ENCODE measurements at places on chromosomes 11 and 22.

GRCh38 chr11:121448011-121448410 is 4.1 kb upstream of the SORL1 start:
- DNase-seq: no peak

DNA sequence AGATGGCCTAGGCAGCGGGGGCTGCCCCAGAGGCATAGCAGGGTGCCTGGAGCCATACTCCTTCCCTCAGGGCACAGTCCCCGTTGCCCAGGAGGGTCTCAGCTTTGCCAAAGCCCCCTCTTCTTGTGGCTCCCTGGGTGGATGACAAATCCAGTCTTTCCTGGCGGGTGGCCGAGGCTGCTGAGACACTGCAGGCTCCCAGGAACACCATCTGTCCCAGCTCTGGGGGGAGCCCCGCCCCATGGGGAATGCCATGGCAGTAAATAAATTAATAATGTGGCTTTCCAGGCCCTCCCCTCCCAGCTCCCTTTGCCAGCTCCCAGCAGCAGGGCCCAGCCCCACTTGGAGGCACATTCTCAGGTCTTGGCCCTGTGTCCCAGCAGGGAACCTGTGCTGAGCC is 45.0 kb downstream of the PDE2A start:
- DNase-seq: no peak

GRCh38 chr11:96199563-96200025 is 143.4 kb downstream of the MAML2 start:
- DNase-seq: no peak

- no peak for DNase-seq
These were observed 22.6 kb downstream of the C11orf71 start for GRCh38 chr11:114377612-114378267.

- no peak for DNase-seq
These were observed 3.5 kb downstream of the DGCR6L start for GRCh38 chr22:20316217-20316843.

DNA sequence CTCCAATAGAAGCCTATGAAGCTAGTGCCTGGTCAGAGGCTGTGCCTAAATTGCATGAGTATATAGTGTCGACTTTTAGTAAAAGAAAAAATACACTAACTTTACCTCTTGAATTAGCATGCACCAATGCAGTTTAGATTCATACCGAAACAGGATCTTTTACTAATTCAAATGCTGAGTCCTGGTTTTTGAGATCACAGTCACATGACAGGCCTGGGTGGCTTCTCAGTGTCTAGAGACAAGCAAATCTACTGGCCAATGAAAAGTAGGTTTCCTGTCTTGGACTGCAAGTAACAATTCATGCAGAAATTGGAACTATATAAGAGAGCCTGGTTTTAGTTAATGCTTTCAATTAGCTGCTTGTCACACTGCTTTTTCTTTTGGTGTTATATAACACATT is 7.2 kb downstream of the ARHGEF12 start:
- no peak for DNase-seq

GRCh38 chr11:69936771-69937170 is 117.6 kb upstream of the FGF3 start:
- no peak for DNase-seq

DNA sequence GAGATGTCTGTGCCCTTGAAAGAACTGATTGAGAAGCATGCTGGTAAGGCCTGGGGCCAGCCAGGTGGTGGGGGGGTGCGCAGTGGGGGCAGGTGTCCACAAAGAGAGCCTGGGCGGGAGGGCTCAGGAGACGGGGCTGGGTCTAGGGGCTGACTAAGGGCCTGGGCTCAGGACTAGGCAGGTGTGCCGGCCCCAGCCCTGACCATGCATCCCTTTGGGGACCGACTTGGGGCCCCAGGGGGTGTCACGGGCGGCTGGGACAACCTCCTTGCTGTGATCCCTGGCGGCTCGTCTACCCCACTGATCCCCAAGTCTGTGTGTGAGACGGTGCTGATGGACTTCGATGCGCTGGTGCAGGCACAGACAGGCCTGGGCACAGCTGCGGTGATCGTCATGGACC is 4.4 kb downstream of the NDUFV1 start:
- DNase-seq: no peak

DNA sequence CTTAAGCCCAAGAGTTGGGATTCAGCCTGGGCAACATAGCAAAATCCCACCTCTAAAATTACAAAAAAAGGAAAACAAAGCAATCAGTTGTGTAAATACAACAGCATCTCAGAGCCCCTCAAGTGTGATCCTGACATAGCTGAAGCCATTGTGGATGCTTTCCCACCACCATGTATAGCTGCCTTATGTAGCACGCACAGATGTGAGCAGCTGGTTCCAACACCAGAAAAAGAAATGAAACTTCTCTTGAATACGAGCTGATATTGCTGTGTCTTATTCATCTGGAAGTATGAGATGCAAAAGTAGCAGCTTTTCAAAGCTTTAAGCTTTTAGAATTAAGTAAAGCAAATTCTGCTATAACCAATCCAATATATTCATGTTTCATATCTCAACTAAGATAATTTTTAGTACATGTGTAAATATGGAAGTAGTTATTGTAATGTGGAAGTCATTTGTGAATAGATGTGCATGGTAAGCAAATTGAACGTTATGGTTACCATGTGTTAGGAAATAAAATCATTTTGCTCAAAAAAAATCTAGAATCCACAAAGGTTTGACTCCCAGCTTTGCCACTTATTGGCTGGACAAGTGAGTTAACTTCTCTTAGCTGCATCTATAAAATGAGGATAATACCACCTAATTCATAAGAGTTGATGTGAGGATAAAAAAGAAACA is 63.2 kb downstream of the SGSM3 start:
- DNase-seq: no peak

DNA sequence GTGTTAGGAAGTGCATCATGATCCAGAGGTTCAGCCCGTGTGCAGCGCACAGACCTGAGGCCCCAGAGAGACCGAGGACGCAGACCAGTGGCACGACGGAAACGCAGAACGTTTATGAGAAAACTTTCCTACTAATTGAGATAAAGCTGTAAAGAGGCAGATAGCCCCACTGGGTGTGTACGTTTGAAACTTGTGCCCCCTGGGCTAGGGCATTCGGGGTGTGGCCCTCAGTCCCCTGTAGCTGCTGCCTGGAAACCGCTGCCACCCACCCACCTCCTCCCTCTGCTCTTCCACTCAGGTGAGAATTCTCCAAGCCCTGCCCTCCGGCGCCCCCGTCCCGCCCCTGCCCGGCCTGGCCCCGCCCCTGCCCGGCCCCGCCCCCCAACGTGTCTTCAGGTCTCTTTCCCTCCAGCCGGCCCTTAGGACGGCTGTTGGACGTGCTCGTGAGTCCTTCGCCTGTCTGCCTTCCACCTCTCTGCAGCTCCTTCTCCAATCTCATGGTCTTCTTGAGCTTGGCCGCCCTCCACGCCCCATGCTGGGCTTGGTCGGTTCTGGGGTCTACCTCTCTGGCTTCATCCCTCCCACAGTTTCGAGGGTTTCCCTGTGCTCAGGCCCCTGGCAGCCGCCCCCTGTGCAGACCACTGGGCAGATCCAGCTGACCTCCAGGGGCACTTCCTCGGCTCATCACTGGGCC is 12.1 kb downstream of the MAPK8IP2 start:
- DNase-seq: no peak

GRCh38 chr11:2137202-2138067 is 1.8 kb downstream of the IGF2 start:
- peak; percentile 67 for DNase-seq

DNA sequence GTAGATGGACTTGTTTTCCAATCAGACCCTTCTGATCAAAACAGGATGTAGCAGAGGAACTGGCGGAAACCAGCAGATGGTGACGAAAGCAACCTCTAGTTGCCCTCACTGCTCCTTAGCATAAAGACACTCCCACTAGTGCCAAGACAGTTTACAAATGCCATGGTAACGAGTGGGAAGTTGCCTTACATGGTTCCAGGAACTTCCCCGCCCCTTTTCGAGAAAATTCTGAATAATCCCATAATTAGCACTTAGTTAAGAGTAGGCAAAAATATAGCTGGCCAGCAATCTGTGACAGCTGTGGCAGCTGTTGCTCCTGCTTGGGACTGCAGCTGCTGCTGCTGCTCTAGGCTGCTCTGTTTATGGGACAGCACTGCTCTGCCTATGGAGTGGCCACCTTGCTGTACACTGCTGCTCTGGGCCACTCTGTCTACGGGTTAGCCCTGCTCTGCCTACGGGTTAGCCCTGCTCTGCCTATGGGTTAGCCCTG is 33.4 kb upstream of the SORL1 start:
- no peak for DNase-seq

DNA sequence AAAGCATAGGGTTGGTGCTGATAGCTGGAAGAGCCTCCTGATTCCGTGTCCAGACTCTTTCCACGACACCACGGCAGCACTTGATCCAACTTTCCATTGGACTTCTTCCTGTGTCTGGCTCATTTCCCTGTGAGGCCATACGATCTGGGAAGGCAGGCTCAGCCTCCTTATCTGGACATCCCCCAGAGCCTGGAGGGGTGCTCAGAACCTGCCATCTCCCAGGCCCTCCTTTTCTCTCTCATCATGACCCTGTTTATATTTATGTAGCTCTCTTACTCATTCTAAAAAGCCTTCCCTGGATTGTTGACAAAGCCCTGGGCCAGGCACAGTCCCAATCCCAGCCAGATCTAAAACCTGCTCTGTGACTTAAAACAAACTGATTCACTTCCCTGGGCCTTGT is 7.8 kb upstream of the BCL9L start:
- DNase-seq: no peak

GRCh38 chr11:112797648-112798293 is 163.4 kb upstream of the NCAM1 start:
- DNase-seq: peak; percentile 30

DNA sequence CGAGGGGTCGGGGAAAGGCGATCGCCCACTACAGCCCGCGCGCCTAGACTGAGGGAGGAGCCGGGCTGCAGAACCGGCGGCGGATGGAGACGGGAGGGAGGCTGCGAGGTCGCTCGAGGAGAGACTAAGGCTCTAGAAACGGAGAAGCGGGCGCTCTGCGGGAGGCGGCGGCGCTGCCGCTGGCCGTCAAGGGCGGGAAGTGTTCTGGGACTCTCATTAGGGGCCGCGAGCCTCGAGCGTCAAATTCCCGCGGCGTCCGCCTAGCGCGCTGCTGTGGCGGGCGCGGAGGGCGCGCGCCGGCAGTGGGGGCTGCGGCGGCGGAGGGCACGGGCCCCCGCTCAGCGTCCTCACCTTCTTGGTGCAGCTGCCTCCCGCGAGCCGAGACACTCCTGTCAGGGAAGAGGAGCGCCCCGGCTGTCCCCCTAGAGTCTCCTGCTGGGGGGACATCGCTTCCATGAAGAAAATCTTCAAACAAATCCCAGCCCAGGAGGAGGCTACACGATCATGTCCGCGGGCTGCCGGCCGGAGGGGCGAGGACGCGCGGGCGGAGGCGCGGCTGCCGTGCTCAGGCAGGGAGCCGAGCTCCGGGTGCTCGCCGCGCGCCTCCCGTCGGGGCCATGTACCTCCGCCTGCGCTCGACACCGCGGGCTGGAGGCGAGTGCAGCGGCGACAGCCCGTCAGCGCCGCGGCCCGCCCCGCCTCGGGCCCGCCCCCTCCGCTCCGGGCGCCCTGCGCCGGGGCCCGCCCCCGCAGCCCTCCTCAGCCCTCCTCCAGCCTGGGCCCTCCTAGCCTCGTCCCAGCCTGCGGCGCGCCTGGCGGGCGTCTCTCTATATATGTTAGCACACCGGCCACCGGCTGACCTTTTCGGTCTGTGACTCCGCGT is at the start of gene ARHGAP20:
TSS of gene ARHGAP20 (minus strand) at position 662 of the 883 bp plus-strand sequence. CDS start at position 456, 206 bp downstream.
- peak; percentile 48 for DNase-seq

- no peak for DNase-seq
These were observed at the start of gene FIBIN for GRCh38 chr11:26993965-26994457. Gene FIBIN, plus strand, starts transcription at chr11:26994112. Its CDS starts 415 bp downstream, at chr11:26994527.

- no peak for DNase-seq
These were observed 973.9 kb downstream of the BRD1 start for GRCh38 chr22:48853627-48854240.

DNA sequence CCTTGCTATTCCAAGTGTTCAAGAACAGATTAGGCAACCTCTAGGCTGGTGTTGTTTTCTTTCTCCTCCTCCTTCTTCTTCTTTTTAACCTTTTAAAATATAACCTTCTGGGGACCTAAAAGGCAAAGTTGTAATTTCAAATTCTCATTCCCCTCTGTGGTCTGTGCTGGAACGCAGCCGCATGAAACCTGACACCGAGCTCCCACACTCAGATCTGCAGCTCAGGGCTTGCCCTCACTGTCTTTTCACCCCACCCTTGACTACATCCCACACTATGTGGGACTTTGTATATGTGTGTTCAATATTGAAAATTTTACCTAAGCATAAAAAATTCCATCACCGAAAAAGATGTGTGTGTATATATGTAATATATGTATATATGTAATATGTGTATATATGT is 62.0 kb upstream of the ARHGAP42 start:
- no peak for DNase-seq

GRCh38 chr11:63853476-63853875 is 14.6 kb downstream of the MARK2 start:
- no peak for DNase-seq

- DNase-seq: peak; percentile 63
These were observed at the start of gene ADM for GRCh38 chr11:10304495-10305261. Gene ADM, plus strand, starts transcription at chr11:10305073. Its CDS starts 628 bp downstream, at chr11:10305701.

DNA sequence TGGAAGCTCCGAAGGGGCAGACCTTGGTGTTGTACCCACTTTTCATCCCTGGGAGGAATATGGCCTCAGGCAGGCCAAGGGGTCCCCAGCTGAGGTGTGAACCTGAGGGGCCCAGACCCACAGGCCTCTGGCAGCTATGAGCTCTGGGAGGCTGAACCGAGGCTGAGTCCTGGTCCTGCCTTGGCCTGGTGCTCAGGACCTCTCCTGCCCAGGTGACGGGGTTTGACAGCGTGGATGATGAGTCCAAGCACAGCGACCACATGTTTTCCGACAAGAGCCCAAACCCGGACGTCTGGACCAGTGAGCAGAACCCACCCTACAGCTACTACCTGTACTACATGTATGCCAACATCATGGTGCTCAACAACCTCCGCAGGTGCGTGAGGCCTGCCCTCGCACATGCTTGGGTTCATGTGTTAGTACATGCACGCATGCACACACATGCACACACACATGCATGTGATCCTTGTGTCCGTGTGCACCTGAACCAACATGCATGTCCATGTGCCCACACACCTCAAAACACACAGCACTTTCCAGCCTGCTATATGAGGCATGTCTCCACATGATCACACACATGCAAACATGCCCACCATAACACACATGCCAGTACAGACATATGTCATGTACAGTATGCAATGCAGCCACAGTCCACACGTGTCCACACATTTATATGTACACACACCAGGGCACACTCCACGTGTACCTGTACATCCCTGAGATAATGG is 40.9 kb downstream of the RNF141 start:
- DNase-seq: no peak

DNA sequence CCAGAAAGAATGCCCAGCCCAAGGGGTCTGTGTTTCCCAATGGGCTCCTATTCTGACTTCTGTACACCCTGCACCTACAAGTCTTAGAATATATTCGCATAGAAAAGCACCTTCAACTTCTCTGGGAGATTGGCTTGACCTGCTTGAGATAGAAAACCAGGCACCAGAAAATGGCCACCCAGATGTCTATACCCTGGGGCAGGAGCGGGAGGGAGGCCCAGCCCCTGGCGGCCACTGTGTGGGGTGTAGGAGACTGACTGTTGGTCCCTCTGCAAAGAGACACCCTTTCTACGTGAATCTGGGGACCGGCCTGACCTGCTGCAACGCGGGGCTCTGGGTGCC is 8.5 kb downstream of the DENND6B start:
- no peak for DNase-seq

Measured in COR-L47 (cell line).